ENCODE measurements at places on chromosomes 5 and 9.

DNA sequence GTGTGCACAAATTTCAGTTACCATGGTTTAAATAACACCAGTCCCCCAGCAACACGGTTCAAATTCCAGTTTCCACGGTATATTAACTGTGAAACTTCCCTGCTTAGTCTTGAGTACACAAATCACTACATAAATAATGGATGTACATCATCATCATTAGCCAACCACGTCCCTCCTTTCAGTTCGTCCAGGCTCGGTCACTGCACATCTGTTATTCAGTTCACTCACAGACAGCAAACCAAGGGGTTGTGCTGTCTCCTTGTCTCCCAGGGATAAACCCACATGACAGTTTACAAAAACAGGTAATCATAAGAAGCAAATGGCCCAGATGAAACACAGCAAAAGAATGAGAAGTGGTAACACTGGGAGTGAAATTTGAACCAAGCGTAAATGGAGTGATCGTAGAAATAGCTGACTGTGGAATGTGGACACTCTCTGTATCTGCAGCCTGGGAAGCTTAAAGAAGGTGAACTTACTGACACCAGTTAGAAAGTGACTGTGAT, 61.0 kb upstream of the RAD23B start:
- peak; percentile 80 for DNase-seq

GRCh38 chr9:87751423-87751822, 25.5 kb downstream of the CTSL start:
- DNase-seq, result no peak

GRCh38 chr5:16033187-16033925, 146.2 kb downstream of the MARCHF11 start:
- no peak for DNase-seq

GRCh38 chr5:65070026-65070425, 301.3 kb downstream of the CWC27 start:
- no peak for DNase-seq

DNA sequence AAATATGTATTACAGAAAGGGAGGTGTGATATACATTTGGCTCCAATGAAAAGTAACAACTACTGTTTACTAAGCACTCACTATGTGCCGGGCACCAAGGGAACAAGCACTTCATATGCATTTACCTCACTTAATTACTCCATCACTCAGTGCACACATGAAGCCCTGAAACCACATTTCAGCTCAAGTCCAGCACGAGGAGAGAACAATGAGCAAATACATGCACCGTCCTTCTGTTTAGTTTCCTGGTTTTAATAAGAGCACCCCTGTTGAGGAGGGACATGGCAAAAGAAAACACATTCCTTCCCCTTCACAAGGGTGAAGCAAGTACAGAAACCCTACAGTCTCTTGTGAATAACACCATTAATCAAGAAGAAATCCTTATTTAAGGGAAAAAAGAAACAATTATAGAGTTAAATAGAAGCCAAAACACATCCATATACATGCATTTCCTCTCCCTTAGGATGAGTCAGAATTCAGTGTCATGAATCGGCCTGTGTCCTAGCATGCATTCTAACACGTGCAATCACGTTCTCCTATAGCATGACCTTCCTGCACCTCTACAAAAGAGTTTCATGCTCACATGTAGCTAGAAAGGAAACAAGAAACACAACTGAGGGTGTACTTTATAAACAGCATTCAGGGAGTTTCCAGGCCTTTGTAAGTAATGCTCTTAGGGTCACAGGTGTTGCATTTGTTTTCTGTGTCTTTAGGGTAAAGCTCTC, 411.6 kb downstream of the BNC2 start:
- no peak for DNase-seq

GRCh38 chr5:156411185-156411613, 84.2 kb downstream of the SGCD start:
- DNase-seq, result no peak

- no peak for DNase-seq
Observed at GRCh38 chr5:76522103-76522935, 100.9 kb downstream of the F2RL2 start.

DNA sequence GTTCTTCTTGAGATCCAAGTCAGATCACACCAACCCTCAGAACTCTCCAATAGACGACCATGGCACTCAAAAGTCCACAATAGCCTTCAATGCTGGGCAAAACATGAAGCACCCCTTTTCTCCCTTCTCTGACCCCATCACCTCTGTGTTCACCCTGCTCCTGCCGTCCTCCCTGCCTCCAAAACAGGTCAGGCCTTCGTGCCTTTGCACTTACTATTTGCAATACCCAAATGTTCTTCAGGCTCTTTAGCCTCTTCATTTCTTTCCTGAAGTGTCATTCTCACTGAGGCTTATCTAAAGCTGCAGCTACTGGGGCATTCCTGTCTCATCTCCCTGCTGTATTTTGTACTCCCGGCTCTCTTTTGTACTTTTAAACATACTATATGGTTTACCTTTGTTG, 2.0 kb upstream of the ROPN1L start:
- no peak for DNase-seq

- no peak for DNase-seq
Observed at GRCh38 chr5:76050134-76050533, 33.0 kb upstream of the SV2C start.

DNA sequence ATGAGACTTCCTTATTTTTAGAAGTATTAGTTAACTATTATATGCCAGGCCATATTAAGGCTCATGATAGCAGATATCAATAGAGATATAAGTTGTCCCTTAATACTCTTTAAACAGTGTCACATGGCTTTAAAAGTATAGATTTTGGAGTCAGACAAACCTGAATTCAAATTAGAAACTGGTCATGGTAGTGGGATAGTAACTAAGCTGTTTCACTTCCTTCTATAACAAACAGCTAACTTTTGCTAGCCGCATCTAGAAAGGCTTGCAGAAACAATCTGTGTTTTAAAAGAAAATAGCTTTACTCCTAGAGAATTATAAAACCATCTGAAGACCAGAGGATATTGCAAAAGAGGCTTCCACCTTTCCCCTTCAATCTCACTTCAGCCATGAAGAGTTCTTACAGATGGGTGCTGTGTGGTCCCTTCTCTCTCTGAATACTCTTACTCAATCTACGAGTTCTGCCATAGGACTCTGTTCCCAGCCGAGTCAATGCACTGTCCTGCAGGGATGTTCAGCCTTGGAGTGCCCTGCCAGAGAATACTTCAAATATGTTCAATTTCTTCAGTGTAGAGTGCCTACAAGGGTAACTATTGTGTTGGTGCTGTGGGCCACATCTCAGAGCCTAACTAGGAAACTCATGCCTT, 810.2 kb downstream of the EFNA5 start:
- DNase-seq, result no peak

DNA sequence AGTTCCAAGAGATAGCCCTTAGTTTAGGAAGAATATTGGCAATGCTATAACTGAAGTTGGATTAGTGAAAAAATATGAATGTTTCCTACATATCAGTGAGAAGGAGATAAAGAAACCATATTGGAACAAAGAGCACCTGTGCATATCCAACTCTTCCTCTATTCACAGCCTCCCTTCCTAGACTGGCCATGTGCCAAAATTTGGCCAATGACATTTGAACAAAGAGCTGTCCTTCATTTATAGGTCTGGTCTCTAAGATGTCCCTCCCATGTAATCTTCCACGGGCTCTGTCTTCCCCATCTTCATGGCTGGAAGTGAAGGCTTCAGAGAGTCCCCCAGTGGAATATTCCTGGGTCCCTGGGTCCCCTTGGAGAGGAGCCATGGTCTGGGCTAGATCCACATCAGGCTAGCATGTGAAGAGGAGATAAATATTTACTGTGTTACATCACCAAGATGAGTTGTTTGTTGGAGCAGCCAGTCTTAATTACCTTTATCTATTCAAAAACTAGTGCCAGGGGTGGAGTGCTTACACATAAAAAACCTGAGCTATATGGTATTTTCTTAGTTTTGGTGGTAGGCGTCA, 190.0 kb upstream of the S1PR3 start:
- no peak for DNase-seq

DNA sequence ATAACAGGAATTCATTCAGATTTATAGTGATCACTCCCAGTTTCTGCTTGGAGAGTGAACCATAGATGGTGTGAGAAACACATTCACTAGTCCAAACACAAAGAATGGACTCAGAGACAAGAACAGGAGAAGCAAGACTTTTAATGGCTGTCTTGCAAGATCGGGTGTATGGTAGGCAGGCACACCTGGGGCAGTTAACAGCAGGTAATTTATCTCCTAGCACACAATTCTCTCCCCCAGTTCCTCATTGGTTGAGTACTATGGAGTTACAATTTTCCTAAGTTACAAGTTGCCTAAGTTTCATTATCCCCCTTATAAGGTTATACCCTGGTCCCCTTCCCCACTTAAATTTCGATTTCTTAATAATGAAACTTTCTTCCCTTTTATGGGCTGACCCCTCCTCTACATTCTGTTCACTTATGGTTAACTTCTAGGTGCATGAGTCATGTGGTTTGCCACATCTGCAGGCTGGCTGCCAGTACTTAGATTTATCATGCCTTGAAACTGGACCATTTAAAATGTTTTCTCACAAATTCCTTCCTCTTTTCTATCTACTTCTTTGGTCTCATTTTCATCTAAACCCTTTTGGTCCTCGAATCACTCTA, 623.3 kb downstream of the HINT1 start:
- DNase-seq, result peak; percentile 78

DNA sequence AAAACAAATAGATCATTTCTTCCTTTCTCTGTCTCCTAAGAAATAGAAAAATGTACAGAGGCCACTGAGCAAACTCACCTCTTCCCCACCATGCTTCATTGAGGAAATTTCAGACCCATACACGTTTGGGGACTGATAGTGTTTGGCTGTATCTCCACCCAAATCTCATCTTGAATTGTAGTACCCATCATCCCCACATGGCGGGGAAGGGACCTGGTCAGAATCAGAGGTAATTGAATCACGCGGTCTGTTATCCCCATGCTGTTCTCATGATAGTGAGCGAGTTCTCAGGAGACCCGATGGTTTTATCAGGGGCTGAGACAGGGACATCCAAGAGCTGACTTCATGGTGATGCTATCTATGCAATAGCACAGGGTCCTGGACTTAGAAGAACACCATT, 1655.8 kb downstream of the MAT2B start:
- no peak for DNase-seq

DNA sequence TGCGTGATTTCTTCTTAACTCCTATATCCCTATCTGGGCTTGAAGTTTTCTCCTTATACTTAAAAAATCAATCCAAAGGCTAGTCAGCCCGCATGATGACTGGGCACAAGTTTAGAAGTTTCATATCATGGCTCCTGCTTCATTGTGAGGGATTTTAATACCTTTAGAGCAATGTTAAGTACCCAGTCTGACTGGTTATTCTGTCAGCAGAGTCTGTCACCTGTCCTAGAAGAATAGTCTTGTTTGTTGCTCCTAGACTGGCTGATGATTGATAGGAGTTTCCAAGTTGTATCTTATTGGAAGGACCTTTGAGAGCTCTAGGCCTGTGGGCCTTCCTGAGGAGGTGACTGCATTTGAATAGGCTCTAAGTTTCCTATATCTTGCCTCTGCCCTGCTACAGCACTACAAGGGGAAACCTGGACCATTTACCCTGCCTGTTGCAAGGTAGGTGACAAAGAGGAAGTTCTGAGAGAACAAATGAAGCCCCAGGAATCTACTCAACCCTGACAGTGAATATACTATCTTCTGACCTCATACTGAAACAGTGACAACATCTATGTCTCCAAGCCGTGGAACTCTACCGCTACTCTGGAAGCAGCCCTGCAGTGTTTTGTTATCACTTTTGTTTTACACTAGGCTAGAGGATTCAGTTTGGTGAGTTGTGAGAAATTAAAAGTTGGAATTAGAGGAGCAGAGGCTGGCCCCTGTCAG, 66.5 kb downstream of the F2RL2 start:
- no peak for DNase-seq

DNA sequence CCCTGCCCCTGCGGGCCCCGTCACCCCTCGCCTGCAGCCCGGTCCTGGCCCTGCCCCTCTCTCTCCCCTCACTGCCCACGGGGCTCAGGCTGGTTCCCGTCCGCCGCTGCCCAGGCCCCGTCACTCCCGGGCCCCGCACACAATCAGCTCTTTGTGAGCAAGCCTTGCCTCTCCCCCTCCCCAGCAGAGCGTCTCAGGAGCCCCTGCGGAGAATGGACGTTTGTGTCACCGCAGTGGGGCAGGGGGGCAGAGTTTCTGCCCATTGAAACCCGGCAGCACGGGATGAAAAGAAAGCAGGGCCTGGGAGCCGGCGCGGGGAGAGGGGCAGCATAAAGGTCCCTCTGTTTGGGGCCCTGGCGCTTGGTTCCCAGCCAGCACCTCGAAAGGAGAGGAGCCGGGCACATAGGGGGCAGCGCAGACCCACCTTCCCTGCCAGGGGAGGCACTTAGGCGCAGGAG, 13.5 kb upstream of the NUP214 start:
- no peak for DNase-seq

GRCh38 chr9:125908966-125909365, 161.8 kb downstream of the PBX3 start:
- no peak for DNase-seq

GRCh38 chr5:107028938-107029337, 641.8 kb downstream of the EFNA5 start:
- DNase-seq, result no peak

DNA sequence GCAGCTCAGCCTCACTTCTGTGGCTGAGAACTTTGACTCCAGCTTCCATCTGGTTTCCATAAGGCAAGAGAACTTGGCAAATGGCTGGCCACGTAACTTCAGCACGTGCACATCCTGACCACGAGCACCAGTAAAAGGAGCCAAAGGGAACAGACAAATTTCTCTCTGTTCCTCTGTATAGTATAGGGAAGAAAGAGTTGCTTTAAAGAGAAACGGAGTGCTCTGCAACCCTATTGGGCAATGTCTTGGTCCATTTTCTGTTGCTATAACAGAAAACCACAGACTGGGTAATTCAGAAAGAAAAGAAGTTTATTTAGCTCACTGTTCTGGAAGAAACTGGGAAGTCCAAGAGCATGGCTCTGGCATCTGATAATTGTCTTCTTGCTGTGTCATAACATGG, 558.7 kb downstream of the ACTL7B start:
- no peak for DNase-seq

DNA sequence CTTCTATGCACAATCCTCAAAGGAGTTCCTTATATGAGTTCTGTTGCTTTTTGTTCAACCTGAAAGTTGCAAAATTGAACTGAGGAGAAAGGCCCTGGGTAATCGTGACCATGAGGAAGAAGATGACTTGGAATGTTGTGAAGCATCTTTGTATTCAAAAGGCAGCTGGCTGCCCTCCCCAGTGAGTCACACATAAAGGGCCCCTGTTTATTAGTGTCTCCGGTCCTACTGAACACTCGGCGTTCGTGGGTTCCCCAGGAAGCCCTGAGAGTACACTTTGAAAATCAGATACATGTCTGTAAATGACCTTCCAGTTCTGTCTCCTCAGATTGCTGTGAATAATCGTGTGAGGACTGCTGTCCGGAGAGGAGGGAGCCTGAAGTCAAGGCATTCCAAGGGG, 73.6 kb downstream of the C9orf153 start:
- peak; percentile 4 for DNase-seq

DNA sequence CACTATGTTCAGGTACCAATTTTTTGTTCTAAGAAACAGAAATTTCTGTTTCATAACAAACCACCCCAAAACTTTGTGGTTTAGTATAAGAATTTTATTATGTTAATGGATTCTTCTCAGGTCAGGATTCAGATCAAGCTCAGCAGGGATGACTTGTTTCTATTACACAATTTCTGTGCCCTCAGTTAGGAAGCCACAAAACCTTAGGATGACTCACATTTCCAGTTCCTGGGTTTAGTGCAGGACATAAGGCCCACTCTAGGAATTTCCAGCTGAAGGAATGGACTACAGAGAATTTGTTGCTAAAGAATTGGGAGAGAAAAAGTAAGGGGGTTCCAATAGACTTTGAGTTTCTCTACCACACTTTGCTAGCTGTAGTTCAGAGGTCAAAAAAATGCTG, 629.3 kb downstream of the ANXA1 start:
- peak; percentile 32 for DNase-seq
